ENCODE measurements at places on chromosomes 3 and 15.

- DNase-seq: no peak
These were observed 19.1 kb upstream of the VILL start for GRCh38 chr3:37971467-37971866.

GRCh38 chr15:73171711-73172110, 119.4 kb downstream of the NEO1 start:
- no peak for DNase-seq

- no peak for DNase-seq
These were observed 925.1 kb upstream of the NR2F2 start for GRCh38 chr15:95405447-95405846.

DNA sequence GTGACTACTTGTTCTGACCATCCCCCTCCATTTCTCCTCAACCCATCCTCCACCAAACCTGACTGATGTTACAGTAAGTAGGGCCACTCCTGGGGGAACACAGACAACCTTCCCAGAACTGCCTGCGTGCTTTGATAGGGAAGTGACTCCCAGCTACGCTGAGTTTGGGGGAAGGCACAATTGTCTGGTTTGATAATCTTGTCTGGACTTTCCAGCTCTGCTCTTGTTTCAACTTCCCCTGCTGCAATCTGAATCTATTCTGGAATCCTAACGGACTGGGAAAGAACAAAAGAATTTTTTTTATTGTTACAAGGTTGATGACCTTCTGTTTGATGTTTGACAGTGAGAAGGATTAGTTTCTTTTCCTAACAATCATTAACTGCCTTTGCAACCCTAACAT, 895.6 kb downstream of the ROBO1 start:
- no peak for DNase-seq

All from NB4 (cell line).